ENCODE measurements at places on chromosomes 11 and 22.

GRCh38 chr11:12189543-12190235 is 79.3 kb downstream of the MICAL2 start:
- DNase-seq: peak; percentile 65

- DNase-seq: peak; percentile 44
Measured at GRCh38 chr11:57566905-57567514, 462 bp downstream of the UBE2L6 start.

DNA sequence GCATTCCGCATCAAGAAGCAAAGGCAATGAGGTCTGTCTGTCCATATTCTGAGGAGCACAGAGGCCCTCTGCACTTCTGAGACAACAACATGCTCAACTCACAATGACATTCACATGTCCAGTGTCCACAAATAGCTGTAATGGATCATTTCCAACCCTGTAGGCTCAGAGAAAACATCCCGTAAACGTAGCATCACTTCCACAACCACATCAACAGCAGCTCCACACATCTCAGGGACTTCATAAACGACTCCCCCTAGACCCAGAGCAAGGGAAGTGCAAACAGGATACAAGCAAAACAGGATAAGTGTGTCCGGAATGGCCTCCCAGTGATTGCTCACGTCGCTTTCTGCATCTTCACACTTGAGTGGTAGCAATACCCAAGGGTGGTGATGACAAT is 100.2 kb downstream of the SYN3 start:
- DNase-seq: no peak

DNA sequence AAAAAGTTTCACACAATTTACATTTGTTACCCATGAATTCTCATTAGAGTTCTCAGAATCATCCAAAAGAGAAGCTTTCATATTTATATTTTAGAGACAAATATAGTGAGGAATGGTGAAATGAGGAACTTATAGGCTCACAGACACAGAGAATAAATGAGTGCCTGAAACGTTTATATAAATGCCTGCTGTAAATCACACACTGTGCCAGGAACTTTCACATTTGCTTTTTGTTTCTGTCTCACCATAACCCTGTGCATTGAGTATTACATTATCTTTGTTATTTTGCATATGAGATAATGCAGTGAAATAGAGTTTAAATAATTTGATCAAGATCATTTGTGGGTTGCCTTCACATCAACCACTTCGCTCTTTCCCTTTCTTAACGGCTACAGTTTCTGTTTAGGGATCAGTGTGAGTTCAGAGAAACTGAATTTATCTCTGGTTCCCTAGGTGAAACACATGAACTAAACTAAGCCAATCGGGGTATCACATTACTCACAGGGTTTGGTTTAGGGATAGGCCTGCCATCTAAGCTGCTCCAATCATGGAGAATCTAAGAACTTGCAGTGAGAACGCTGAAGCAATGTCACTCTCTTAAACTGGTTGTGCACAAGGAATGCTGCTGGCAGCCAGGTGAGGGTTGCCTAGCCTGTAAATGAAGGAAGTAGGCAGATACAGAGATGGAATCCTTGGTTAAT is 1339.2 kb upstream of the TENM4 start:
- no peak for DNase-seq

- DNase-seq: no peak
Measured at GRCh38 chr22:45204241-45204640, 36.5 kb downstream of the KIAA0930 start.

GRCh38 chr11:58796333-58796732 is 48.2 kb downstream of the GLYATL2 start:
- DNase-seq: no peak

- no peak for DNase-seq
Measured at GRCh38 chr11:75667255-75667830, 1.5 kb downstream of the MAP6 start.

DNA sequence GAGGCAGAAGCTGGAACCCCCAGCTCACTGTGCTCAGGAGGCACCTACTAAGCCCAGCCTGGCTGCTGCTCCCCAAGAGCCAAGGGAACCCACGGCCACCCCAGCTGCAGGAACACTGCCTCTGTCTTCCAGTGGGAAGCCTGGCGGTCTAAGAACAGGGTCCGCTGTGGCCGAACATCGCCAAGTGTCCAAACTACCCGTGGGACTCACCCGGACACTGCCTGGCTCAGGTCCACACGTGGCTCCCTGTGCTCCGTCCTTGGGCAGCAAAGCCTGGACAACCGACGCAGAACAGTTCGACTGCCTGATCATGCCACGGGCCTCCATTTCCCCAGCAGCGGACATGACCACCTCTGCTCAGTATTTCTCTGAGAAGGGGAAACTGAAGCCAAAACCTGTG is 747.0 kb downstream of the BRD1 start:
- no peak for DNase-seq

DNA sequence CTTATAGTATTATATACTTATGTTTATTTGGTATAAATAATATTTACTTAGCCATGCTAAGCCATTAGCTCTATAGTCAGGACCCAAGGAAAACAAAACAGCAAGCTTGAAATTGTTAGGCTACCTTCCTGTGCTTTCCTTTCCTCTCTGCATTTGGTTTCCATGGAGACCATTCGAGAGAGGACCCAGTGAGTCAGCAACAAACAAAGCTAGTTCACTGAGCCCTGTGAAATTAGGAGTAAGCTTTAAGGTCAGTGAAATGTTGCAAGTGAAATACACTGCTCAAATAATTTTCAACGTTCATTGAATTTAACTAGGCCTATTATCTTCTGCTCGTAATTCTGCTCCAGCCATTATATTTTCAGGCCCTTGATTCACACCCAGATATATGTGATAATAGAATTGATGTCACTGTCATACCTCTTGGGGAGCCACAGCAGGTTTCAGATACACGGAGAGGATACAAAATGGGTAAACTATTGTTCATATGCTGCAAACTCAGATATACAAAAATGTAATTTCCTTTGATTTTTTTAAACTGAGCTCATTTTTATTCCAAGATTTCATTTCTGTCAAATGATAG is 9.1 kb upstream of the OR10D3 start:
- DNase-seq: no peak

All from central memory CD4-positive, alpha-beta T cell (primary cell).